ENCODE measurements at places on chromosomes 2 and 18.

GRCh38 chr2:33494155-33494779 lies 17.8 kb downstream of the RASGRP3 start:
- DNase-seq: peak; percentile 77

GRCh38 chr18:68397241-68398035 lies 317.5 kb downstream of the TMX3 start:
- DNase-seq: no peak

- DNase-seq: no peak
Measured at GRCh38 chr2:155692106-155692505, 640.4 kb downstream of the NR4A2 start.

GRCh38 chr2:191126386-191127085 lies 24.3 kb downstream of the STAT4 start:
- DNase-seq: no peak

DNA sequence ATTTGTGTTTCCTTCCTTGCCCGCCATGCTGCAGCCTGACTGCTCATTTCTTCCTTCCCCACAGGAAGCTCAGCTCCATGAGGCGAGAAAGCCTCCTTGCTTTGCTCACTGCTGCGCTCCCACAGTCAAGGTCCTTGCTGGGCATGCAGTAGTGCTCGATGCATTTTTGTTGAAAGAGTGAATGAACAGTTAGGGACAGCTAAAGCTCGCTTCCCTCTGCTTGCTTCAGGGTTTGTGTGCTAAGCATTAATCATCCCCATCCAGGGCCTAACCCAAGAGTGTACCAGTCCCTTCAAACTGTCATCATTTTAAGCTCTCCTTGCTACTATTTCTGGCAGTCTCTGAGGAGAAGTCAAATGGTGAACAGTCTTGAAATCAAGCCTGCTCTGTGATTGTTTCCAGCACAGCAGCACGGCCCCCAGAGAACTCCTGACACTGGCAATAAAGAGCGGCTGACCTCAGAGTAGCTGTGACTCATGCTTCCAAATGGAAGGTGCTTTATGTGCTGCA lies 171.7 kb upstream of the SOX11 start:
- DNase-seq: peak; percentile 70

DNA sequence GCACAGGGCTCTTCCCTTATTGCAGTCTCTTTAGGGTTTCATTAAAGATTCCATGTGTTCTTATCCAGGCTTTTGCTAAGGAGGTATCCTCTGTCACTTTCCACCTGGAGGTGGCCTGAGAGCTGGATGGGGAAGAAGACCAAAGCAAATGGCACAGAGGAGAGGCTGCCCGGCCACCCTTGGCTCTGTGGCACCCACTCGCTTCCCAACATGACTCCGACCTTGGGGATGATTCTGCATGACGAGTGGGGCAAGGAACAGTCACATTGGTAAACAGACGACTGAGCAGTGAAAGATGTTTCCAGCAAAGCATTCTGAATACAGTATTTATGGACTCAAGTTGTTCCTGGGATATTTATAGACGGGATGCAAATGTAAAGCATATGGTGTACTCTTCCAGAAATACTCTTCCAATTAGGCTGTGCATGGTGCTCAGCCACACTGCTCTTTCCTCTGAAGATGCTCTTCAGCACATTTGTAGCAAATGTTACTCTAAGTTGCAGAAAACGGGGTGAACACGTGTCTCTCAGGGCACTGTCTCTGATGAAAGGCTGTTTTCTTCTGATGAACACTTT lies 377.1 kb upstream of the HS6ST1 start:
- DNase-seq: peak; percentile 7

- no peak for DNase-seq
Measured at GRCh38 chr2:95700519-95700918, 108.7 kb downstream of the TRIM43 start.

GRCh38 chr18:24187689-24188088 lies 48.8 kb downstream of the CABYR start:
- DNase-seq: no peak

DNA sequence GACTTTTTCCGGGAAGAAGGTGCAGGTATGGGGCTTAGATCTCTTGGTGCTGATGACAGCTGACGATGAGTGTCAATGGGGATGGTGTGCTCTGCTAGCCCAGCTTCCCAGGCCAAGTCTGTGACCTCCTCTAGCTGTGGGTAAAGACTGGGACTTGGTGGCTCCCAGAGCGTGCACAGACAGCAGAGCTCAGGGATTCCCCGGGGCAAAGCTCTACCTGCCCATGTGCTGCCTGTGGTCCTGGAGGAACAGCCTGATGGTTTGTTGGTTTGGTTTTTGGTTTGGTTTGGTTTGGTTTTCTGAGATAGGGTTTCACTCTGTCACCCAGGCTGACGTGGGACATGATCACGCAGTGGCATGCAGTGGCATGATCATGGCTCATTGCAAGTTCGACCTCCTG lies 19.2 kb downstream of the ATP6V1B1 start:
- DNase-seq: no peak

- no peak for DNase-seq
Measured at GRCh38 chr2:6449343-6449742, 416.4 kb downstream of the CMPK2 start.

DNA sequence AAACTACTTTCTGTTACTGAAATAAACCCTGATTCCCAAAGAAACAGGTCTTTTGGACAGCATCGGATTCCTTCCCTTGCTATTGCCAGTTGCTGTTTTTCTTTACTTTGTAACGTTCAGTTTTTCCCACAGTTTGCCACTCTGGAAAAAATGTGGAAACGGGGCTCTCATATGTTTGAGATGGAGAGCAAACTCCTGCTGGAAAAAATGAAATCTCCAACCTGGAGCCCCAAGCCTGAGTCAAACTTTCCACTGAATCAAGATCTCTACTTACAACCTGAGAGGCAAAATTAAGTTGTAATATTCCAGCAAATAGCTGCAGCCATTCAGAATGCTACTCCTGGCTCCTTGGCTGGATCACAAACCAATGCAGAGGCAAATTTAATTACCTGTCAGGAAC lies 270.7 kb downstream of the SRBD1 start:
- no peak for DNase-seq

GRCh38 chr2:179825494-179825893 lies 35.9 kb downstream of the ZNF385B start:
- no peak for DNase-seq

- DNase-seq: no peak
Measured at GRCh38 chr2:27262379-27263286, at the start of gene SLC30A3. TSS of gene SLC30A3 (minus strand) at chr2:27263047. CDS start at chr2:27262906, 141 bp downstream.

GRCh38 chr2:10688921-10689807 lies 611 bp downstream of the NOL10 start:
- DNase-seq: no peak

DNA sequence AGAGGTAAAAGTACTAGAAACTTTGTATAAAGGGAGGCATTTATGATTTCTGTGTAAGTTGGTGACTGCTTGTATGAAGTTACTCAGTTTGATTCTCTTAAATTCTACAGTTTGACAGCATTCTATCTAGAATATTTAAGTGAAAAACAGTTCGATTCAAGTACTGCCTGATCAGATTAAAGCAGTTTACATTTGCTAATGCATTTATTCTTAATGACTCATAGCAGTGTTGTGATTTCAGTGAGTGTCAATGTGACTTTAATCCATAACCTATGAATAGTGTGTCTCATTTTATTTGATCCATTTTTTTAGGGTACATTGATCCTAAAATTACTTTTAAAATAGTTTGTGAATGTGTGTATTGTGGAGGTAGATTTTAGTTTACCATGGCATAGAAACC lies 35.7 kb downstream of the WDR43 start:
- DNase-seq: no peak

Measured in fibroblast of skin of right quadriceps (primary cell).